Articular chondrocyte of knee joint (primary cell): ENCODE measurements at places on chromosomes 7 and 10. TPM values are rescaled to one million over a fixed set of nuclear protein-coding genes. Genes with fewer than 3 reads are reported as not detected.

TET1 gene
- total RNA-seq: 7.7 and 8.9 TPM in 2 replicates

RHOBTB1 gene
- total RNA-seq: 18.8 and 22.3 TPM in 2 replicates

MMP21 gene
- 0.11 TPM in 1 of 2 replicates, not detected in the other for total RNA-seq

FBXO24 gene
- total RNA-seq: 0.13 and 0.43 TPM in 2 replicates

IRF5 gene
- 0.22 and 0.26 TPM in 2 replicates for total RNA-seq

OPN4 gene
- not detected in 2 replicates for total RNA-seq
